SW480 (cell line): ENCODE measurements at places on chromosomes 11 and 22.

DNA sequence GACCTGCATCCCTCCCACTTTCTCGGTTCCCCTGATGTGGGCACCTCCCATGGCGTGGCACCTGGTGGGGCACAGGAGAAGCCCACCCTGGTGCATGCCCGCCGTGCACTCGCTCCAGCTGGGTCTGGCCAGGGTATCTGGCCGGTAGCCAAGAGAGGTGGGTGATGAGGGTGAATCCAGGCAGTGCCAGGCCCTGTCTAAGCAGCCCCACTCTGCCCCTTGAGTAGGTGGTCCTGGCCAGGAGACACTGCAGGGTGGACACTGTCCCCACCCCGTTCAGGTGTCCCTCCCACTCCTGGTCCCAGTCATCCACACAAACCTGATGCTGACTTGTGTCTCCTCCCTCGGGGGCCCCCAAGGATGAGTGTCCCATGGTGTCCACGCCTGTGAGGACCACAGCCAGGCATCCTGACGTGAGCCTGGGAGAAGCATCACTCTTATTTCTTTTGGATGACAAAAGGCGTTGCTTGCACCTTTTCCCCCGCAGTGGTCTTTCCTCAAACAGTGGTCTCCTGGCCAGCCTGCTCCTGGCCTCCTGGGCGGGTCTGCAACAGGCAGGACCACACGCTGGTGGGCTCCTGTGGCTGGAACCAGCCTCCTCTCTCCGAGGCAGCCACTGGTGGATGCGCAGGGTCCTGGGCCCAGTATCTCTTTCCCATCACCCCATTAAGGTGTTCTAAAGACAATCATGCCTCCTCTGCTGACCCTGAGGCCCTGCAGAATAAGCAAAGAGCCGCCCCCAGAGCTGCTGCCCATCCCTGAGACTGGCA is 922.3 kb downstream of the BRD1 start:
- DNase-seq, result no peak

- DNase-seq, result no peak
Measured at GRCh38 chr11:128813729-128814128, 53.4 kb downstream of the KCNJ1 start.

GRCh38 chr11:127003260-127003981 is 2.9 kb upstream of the KIRREL3 start:
- peak; percentile 36 for DNase-seq

DNA sequence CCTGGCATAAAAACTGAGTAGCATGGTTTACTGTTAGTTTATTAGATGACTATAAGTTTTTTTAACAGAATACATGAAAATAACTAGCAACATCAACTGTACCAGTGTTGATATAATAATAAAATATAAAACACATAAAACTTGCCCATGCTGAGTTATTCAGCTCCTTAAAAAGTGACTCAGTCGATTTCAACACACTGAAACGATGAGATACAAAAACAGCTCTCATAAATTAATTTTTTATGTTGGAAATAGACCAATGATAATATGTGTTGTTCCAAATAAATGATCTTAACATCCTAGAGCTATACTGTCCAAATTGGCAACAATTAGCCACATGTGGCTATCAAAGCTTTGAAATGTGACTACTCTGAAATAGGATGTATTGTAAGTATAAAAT is 15.9 kb downstream of the PDGFD start:
- no peak for DNase-seq
